ENCODE measurements at places on chromosomes 5 and 9.

DNA sequence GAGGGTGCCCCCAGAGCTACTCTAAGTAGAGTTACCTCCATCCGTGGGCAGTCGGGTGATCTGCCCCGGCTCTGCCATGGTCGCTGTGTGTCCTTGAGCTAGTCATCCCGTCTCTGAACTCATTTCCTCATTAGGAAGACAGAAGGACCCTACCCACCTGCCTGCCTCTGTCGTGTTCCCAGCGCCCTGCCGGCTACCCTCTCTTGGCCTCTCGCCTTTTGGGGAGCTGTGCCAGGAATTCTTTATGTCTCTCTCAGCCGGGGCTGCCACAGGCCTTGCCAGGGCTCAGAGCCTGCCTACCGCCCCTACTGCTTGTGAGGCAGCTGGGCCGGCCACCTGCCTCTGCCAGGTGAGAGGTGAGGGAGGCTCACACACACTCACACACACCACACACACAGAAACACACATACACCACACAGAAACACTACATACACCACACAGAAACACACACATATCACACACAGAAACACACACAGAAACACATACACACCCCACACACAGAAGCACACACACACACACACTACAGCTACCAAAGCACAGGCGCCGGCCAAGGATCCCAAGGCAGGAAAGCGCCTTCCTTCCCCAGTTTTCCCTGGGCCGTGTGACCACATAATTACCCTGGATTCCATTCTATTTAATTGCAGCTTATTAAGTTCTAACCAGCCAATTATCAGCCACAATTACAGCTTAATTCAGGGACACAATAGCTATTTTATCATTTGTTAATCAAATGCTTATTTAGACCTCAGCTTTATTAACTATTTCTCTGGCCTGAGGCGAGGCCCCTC lies 41.7 kb downstream of the UNC5A start:
- no peak for DNase-seq

DNA sequence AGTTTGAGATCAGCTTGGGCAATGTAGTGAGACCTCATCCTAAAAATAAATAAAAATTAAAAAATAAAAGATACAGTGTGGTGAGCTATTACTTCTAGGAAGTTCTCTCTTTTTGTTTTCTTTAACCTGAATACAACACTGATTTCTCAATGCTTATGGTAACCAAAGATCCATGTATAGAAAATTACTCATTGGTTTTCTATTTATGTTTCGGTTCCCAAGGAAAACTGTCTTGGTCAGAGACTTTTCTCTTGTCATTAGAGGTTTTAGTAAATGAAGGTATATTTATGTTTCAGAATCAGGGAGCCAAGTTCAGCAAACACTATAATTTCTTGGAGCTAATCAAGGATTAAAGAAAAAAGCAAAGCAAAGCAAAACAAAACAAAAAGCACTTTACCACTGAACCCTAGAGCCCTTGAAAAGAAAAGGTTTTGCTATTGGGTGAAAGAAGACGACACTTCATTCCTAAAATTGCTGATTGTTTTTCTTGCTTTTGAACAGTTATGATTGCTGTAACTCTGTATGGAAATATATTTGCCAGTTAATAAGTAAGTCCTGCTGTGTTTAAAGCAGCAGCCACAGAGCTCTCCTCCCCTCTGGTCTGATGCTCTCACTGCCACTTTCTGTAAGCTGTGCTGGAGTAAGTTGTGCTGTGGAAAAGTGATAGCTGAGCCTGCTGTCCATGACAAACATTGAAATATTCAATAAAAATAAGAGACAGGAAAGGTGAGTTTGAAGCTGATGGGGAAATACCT lies 298.2 kb downstream of the CD180 start:
- DNase-seq = no peak

DNA sequence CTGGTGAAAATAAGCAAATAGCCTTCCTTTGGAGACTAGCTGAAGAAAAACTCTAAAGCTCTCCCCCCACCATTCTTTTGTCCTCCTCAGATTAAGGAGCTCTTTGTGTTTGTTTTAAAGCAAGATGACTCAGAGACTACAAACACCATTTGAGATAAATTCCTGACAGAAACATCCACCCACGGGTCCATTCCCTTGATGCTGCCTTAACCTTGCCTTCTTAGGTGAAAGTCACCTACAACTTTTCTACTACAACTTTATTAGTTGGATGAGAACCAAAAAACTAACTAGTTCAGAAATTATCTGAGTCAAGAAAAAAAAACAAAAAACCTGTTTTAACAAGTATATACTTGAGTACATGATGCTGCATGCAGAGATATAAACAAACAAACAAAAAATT lies 831.1 kb downstream of the NR2F1-AS1 start:
- peak; percentile 45 for DNase-seq

GRCh38 chr9:86368871-86369521 lies 14.8 kb upstream of the TUT7 start:
- DNase-seq = no peak

DNA sequence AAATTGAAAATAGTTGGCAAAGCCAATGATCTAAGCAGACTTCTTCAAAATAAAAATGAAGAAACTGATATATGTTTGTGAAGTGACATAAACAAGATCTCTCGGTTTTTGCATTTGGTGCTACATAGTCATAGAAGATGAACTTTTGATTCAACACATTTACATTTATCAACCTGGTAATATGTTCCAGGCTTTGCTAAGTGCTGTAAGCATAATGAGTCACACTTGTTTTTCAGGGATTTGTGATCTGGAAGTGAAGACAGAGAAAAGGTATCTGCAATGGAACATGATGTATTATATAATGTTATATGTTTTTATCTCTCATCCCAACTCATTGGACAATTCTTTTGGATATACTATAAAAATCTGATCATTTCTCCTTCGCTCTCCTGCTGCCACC lies 801.4 kb downstream of the BRINP1 start:
- no peak for DNase-seq

DNA sequence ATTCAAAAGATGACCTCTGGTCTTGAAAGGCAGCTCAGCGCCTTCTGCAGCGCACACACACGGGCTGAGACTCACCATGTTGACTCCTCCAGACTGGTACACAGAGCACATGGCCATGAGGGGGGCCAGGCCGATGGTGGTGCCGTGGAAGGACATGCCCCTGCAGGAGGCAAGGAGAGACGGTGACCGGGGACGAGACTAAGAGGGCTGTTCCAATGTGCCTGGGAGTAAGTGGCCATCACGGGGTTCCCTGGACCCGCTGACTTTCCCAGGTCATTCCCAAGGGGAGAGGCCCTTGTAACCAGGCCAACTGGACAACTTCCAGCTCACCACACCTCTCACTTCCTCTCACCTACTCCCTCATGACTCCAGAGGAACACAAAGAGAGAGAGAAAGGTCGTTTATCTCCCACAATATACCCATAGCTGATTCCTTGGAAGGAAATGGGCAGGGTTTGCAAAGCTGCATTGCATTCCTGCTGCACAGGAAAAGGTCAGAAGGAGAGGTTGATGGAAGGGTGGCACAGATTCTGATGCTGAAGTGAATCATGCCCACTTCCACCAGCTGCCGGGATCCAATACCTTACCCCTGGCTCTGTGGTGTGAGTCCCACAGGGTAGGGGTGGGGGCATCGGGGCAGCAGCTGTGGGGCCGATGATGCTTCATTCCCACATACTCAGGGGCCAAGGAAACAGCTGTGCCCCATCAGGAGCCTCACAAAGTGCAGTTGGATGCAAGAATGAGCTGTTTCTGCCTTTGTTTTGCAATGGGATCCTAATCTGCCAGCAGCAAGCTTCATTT lies 47.2 kb downstream of the NIPAL4 start:
- no peak for DNase-seq

DNA sequence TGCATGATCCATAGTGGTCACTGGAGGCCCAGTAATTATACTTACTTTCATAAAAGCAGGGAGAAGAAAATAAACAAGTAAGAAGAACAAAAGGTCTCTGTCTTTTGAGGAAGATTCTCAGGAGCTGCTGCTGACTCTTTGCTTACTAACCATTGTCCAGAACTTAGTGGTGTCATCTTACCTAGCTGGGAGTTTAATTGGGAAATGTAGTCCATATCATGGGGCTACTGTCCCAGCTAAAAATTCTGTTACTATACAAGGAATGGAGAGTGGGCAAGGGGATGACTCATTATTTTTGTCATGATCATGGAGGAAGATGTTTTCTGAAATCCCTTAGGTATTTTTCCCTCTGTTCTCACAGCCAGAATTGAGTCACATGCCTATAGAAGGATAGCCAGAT lies 639.3 kb downstream of the MTRR start:
- no peak for DNase-seq

- DNase-seq = no peak
These were observed 561.1 kb downstream of the KCTD16 start for GRCh38 chr5:144731786-144732185.

DNA sequence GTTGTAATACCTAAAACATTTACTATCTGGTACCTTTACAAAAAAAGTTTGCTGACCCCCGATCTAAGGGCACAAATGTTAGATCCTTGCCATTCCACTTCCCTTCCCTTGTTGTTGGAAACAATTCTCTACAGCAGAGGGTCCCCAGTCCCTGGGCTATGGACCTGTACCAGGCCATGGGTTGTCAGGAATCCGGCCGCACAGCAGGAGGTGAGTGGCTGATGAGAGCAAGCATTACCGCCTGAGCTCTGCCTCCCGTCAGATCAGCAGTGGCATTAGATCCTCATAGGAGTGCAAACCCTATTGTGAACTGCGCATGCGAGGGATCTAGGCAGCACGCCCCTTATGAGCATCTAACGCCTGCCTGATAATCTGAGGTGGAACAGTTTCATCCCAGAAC lies 248.5 kb downstream of the AP3B1 start:
- DNase-seq = no peak

DNA sequence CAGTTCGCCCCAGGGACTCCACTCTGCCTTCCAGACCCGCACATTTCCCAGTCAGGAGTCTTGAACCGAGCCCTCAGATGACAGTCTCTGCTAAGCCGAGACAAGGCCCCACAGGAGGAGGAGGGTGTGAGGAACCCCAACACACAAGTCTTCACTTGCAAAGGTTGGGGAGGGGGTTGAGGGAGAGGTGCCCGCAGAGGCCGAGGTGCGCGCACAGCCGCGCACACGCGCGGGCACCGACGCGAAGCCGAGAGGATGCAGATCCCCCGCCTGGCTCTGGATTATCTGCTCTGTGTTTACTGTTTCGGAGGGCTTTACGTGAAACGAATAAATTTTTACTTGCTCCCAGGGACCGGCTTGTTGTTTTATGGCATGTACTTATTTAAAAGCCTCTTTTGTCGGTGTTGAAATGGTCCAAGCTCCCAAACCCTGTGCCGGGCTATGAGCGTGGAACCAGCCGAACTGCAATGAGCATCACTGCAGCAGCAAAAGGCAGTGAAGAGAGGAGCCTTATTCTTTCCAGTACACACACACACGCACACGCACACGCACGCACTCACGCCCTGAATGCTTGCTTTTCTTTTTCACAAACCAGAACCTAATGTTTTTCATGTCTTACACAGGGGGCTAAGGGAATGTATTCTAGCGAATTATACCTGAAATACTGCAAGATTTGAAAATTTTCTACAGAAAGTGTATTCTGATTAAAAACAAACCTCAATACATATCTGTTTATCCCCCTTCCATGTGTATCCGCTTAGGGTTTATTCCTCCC lies 297.7 kb downstream of the PARP8 start:
- no peak for DNase-seq

GRCh38 chr9:69757996-69758675 lies 1.7 kb downstream of the PTAR1 start:
- DNase-seq = no peak

DNA sequence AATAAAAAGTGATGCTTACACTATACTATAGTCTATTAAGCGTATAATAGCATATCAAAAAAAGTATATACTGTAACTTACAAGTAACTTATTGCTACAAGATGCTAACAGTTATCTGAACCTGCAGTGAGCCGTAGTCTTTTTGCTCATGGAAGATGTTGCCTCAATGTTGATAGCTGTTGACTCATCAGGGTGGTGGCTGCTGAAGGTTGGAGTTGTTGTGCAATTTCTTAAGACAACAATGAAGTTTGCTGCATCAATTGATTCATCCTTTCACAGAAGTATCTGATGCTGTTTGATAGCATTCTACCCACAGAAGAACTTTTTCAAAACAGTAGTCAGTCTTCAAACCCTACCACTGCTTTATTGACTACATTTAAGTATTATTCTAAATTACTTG lies 7.8 kb upstream of the C9orf40 start:
- no peak for DNase-seq

DNA sequence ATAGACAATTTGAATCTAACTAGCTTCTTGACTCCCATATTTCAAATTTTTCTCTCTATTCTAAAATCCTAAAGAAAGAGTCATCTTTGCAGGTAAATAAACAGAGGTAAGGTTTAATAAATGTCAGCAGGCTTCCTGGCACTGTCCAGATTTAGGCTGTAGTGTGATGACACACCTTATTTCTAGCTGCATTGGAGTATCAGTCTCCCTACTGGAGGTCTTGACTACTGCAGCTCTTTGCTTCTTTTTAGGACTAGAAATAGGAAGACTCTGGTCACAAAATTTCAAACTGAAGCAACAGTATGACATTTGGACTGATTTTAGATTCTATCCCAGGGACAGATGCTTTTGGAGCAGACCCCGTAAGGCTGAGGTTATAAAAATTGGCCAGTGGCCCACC lies 40.7 kb upstream of the PPP3R2 start:
- no peak for DNase-seq

DNA sequence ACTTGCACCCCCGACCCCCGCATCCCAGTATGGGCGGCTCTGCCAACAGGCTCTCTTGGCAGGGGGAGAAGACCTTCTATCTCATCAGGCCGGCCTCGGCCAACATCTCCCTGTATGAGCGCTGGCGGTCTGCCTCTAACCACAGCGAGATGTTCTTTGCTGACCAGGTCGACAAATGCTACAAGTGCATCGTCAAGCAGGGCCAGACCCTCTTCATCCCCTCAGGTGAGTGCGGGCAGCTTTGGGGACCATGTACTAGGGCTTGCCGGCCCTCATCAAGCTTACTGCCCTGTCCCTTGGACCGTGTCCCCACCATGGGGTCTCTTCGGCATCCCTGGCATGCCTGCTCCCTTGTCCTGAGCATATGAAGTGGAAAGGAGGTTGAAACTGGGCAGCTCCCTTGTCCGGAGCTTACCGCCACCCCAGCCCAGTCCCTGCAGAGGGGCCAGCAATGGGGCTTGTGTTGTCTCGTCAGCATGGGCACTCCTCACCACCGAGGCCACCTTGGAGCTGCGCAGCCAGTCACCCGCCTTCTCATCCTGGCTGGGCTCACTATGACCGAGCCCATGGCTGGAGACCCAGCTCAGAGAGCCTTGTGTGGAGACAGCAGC lies 78.1 kb downstream of the PHF2 start:
- no peak for DNase-seq

- DNase-seq = no peak
These were observed 195.2 kb upstream of the PTGER4 start for GRCh38 chr5:40484495-40484894.

All from HCT116 (cell line).